ENCODE measurements at places on chromosomes 1 and 21. TPM values are rescaled to one million over a fixed set of nuclear protein-coding genes. Genes with fewer than 3 reads are reported as not detected.
A peak's percentile ranks its signal among the peaks of the same experiment; 100 is the strongest.

KCNE1 gene
- polyA plus RNA-seq, result 0.16 TPM

NR1I3 gene
- polyA plus RNA-seq, result not detected

SCP2 gene
- polyA plus RNA-seq, result 49.5 TPM

SLC2A5 gene
- 0.02 TPM for polyA plus RNA-seq

PKNOX1 gene
- 21.7 TPM for polyA plus RNA-seq

ANP32E gene
- polyA plus RNA-seq, result 8.2 TPM

MRPL55 gene
- polyA plus RNA-seq, result 70.3 TPM

SH2D2A gene
- polyA plus RNA-seq, result not detected

LIN28A gene
- not detected for polyA plus RNA-seq

RIPPLY3 gene
- polyA plus RNA-seq, result 0.03 TPM

S100A14 gene
- polyA plus RNA-seq, result not detected

DNAH14 gene
- 11.3 TPM for polyA plus RNA-seq

PLA2G2F gene
- not detected for polyA plus RNA-seq

HSPA6 gene
- polyA plus RNA-seq, result 0.07 TPM

KCNJ15 gene
- polyA plus RNA-seq, result 0.02 TPM

- DNase-seq, result no peak
Measured at GRCh38 chr1:181655756-181656155, 172.4 kb downstream of the CACNA1E start.

DNA sequence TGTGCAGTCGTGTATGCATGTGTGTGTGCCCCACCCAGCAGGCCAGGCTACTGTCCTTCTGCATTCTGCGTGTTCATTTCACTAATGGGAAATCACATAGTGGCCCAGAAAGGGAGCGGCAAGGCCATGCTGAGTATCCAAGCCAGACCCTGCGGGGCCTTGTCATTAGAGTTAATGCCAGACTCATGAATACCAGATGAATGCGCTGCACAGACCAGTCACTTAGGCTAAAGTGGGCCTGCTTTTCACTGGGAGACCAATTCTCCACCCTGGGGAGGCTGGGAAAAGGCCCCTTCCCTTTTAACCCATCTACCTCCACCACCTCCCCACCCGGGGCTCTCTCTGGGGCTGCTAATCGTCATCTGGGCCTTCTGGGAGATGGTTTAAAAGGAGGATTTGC lies 17.0 kb upstream of the GRIK3 start:
- peak; percentile 70 for DNase-seq

- peak; percentile 5 for DNase-seq
Measured at GRCh38 chr1:210857705-210858104, 276.2 kb downstream of the KCNH1 start.

GRCh38 chr1:198610362-198610761 lies 28.5 kb upstream of the PTPRC start:
- DNase-seq, result no peak

- DNase-seq, result no peak
Measured at GRCh38 chr1:27218736-27219135, 15.7 kb upstream of the WDTC1 start.

- DNase-seq, result peak; percentile 95
Measured at GRCh38 chr1:43530483-43531106, at the start of gene PTPRF. Gene PTPRF (plus strand): TSS chr1:43530883. CDS start chr1:43545076, 14,193 bp downstream.

- no peak for DNase-seq
Measured at GRCh38 chr1:208393826-208394225, 149.6 kb upstream of the PLXNA2 start.

DNA sequence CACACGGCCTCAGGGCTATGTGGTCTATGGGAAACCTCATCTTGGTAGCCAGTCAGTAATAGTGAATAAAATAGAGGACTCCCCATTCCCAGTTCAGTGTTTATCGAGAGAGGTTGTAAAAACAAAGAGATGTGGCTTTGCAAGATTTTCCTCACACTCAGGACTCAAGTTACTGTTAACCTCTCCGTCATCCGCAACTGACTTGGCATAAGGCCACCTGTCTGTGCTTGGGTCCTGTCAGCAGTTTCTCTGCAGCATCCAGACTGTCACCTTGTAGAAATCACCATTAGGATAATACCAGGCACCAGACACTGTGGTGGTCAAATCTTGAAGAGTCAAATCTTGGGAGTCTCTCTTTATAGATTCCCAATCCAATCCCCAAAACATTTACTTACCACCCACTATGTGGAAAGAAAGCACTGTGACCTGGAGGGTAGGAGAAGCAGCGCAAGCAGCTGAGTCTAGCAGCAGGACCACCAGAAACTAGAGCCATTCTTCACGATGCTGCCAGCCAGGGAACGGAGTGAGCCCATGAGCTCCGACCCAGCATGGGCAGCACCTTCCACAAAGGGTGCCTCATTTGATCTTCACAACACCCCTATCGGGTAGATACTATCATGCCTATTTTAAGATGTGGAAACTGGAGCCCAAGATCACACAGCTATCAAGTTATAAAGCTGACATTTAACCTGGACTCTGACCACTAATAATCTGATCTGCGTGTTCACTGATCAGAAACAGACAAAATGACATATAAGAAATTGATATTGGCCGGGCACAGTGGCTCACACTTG lies 5.6 kb upstream of the GPR25 start:
- no peak for DNase-seq

GRCh38 chr1:91651661-91652071 lies 151.0 kb downstream of the CDC7 start:
- DNase-seq, result no peak

DNA sequence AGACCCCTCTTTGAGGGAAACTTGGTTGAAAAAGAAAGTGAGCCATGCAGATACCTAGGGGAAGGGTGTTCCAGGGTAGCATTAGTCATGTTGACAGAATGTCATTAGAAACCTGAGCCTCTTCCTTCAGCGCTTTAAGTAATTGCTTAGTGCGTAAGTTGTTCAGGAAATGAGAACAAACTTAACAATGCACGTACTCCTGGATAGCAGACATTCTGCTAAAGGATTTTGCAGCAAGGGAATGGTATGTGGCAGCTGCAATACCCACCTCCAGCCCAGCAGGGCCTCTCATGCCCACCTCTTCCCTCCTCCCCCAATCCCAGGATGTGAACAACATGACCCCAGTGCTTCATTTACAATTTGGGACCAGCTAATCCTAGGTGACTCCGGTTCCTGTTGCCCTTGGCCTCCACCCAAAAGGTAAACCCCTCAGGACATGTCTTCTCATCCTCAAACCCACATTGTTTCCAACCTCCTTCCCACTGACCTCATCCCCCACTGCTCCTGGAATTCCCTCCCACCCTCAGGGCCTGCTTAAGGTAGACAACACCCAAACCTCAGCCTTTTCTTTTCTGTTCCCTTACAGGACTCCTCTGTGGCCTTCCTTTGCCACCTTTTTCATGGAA lies 98.0 kb upstream of the BCAR3 start:
- no peak for DNase-seq

GRCh38 chr1:112954017-112954650 lies 1.9 kb downstream of the SLC16A1 start:
- no peak for DNase-seq

DNA sequence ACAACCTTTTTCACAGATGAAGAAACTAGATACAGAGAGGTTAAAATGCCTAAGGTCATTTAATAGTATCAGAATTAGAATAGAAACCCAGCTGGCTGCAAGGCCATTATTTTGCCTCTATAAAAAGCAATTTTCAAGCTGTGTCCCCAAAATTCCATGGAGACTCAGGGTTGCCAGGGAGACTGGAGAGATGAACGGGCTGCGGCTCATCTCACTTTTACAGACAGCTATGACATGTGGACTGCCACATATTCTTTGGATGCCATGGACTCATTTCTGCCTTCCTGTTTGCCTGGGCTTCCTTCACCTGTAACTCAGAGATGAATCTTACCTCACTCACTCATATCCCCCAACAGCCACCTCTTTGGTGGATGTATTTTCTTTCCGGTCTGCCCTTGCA lies 17.0 kb downstream of the TOR1AIP2 start:
- DNase-seq, result no peak

GRCh38 chr21:44874497-44875315 lies 1.2 kb upstream of the PTTG1IP start:
- no peak for DNase-seq

DNA sequence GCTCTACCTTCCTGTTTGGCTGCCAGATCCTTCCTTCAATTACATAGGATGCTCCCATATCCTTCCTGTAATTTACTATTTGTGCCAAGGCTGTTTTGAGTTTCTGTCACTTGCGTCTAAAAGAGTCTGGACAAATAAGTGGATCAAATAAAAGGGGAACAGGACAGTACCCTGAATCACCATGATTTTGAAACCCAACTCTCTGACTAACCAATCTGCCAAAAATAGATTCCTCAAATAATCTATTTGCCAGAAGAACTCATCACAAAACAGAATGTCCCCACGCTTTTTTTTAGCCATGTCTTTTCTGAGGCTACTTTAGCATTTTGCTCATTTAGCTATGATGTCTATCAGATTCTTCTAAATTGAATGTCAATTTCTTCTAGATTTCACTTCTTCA lies 392.6 kb downstream of the NTNG1 start:
- DNase-seq, result no peak

DNA sequence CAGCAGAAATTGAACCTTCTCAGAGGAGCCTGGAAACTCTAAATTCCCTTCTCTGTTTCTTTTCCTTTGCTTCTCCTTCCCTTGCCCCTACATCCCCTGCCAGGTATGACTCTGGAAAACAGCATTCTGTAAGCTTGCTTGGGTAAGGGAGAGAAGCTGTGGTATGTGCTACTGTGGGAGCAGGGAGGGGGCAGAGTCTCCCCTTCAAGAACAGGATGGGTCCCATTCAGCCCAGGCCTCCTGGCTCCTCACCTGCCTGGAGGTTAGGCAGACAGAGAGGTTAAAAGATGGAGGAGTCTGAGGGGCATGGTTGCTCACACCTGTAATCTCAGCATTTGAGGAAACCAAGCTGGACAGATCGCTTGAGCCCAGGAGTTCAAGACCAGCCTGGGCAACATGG lies 40.6 kb upstream of the UBE2U start:
- DNase-seq, result no peak

DNA sequence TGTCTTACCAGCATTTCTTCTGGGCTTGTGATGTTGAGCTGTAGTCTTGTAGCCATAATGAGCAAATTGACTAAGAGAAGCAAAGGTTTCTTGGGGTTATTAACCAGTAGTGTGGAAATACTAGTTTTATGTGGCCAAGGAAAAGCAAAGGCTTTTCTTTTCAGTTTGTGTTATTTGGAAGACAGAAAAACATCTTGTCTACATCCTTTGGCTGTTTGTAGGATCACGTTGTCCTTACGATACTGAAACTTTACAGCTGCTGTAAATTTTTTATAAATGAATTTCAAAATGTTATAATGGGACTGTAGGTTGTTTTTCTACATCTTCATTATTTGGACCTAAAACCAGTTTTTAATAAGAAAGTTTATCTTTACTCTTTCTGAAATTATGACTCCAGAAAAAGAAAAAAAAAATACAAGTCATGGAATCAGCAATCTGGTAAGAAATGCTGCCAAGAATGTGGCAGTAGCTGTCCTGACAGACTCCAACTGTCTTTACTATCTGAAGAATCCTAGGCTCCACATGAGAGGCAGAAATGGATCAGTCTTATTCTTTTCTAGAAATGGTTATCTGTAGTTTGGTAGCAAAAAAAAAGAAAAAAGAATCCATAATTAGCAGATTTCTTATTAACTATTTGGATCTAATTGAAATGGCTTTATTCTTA lies 41.6 kb upstream of the QSOX1 start:
- no peak for DNase-seq

GRCh38 chr1:247385283-247385682 lies 30.7 kb upstream of the NLRP3 start:
- no peak for DNase-seq

DNA sequence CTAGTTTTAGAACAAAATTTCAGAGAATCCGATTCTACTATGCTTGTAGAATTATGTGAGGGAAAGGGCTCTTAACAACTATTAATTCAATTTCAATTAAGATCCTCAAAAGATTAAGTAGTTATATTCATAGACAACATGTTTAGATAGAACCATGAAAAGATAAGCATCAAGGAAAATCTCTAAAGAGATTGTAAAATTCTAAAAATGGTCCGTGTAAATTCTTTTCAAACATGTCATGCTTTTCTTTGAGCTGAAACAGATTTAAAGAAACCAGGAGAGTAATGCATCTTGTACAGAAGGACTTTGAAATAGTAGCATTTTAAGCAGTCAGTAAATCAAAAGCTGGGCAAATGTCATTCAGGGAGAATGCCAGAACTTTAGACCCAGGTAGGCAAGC lies 1080.6 kb upstream of the B3GALT2 start:
- DNase-seq, result no peak

DNA sequence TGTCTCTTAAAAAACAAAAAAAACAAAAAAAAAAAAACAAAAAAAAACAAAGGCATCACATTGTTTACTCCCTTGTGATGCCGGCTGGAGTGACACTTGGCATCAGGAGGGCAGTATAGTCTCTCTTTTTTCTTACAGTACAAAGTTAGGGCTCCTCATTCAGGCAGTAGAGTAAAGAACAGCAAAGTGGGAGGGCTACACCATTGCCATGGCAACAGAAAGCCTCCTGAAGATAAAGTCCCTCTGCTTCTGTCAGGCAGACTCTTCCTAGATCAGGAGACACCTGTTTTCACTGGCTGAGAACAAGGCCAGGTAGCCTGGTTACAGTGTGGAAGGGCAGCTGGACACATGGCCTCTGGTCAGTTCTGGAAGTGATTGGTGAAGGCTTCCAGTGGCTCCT lies 41.3 kb upstream of the RAB3GAP2 start:
- no peak for DNase-seq

DNA sequence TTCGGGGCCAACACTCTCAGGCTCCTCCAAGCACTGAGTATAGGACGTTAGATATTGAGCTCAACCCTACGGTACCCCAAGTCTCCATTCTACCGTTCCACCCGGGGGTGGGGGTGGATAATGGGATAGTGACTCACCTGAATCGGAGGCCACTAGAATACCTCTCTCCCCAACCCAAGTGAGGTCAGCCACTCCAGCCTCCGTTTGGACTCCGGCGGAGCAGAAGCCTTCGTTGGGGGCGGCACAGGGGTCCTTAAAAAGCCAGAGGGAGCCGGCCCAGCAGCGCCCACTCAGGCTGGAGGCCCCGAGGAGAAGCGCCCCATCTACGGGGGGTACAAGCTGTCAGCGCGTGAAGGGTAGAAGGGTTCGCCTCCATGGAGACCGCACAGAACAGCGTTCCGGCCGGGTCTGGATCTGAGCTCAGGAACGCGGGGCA lies 556 bp downstream of the WDR77 start:
- no peak for DNase-seq

DNA sequence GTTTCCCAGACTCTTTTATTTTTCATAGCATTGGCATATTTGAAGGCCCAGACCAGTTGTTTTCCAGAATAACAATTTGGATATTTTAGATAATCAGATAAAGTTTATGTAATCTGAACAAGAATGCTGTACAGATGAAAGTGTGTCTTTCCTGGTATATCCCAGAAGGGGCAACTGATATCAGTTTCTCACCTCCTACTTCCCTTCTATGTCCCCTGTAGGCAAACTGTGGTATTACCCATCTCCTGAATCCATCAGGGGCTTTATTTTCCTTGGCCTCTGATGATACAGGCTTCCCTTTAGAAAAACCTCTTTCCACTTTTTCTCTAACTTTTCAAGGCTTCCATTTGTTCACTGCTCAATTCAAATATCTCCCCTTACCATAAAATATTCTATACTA lies 87.5 kb upstream of the RGS1 start:
- no peak for DNase-seq

GRCh38 chr1:92563457-92564216 lies 76.9 kb upstream of the GFI1 start:
- DNase-seq, result no peak
